ENCODE measurements at places on chromosomes 11 and 22.

DNA sequence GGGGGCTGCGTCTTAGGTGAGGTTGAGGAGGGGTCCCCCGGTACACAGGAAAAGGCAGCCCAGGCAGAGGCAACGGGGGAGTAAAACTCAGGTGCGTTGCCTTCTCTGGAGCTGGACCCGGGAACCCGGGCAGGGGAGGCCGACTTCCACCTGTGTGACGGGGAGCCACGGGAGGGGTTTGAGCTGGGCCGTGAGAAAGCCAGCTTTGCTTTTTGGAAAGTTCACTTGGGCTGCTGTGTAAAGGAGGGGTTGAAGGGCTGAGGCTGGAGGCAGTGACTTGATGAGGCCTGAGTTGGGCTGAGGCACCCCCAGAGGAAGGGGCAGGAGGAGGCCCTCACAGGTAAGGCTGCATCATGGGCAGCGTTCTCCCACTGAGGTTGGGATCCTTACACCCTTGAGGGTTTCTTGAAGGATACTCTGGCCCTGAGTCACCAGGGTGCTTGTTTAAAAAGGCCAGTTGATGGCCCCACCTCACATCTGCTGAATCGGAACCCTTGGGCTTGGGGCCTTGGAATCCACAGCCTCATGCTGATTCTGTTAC, 47.2 kb downstream of the CHRDL2 start:
- no peak for DNase-seq

- no peak for DNase-seq
Observed at GRCh38 chr11:123069908-123070821, 8.2 kb upstream of the HSPA8 start.

DNA sequence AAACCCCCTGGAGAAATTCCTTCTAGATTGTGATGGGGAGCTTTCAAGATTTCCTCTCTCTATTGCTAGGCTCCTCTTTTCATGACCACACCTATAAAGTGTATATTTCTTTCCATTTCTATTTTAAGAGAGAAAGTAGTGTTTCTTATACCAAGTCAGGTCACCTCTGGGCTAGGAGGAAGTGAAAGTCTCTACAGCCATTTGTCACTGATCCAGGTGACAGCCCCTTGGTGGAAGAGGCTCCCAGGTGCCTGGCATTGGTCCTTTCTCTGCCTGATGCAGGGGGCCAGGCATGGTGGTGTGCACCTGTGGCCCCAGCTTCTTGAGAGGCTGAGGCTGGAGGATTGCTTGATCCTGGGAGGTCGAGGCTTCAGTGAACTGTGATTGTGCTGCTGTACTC, 64.7 kb downstream of the DHCR7 start:
- DNase-seq, result no peak

- DNase-seq, result no peak
Observed at GRCh38 chr11:46604796-46605195, 11.0 kb upstream of the AMBRA1 start.

DNA sequence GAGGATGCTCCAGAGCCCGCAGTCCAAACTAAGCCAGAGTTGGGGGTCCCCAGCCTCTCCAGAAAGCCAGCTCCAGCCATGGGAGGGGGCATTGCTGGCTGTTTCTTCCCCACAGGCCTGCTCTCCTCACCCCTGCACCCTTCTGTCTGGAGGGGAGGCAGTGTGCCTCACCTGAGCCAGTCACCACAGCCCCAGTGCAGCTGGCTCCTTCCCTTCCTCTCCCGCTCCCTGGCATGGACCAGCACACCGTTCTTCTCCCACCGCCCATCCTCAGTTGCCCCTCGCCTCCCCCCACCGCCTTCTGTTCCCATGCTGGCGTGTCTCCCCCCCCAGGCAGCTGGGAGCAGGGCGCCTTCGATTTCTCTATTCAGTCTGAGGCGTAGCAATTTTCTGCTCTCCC, 110.5 kb upstream of the THY1 start:
- DNase-seq, result no peak

- DNase-seq, result peak; percentile 8
Observed at GRCh38 chr11:70265341-70265740, 5.1 kb upstream of the PPFIA1 start.

- no peak for DNase-seq
Observed at GRCh38 chr22:24128631-24129262, 52.5 kb upstream of the SUSD2 start.

GRCh38 chr11:113507341-113507740, 32.1 kb upstream of the DRD2 start:
- no peak for DNase-seq

GRCh38 chr11:29962243-29962642, 54.6 kb downstream of the KCNA4 start:
- DNase-seq, result no peak

DNA sequence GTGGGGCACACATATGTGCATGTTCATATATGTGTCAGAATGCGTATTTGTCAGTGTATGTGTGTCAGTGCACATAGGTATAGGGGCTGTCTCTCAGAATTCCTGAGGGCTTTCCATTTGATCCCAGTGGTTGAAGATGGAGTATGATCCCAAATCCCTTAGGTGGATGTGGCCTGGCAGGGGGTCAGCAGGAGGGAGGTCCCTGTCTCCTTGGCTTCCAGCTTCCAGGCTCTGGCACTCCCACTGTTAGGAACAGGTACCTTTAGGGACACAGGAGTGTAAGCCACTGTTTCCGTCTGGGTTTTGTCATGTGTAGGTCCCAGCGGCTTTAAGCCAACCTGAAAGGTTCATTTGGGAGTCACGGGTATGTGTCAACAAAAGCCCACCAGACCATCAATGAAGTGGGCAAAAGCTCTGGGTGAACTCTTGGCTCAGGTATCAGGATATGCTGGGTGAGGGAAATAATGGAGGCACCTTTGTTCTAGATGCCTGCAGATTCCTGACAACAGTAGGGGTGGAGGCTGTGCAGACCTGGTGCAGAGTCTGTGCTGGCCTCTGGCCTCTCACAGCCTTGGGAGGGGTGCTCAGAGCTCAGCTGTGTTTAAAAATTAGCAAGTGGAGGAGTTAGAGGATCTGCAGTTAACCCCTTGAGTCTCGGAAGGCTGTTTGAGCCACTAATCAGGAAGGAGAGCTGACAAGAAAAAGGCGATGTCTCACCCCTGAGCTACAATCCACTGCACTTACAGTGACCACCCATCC, 9.0 kb downstream of the KCNQ1OT1 start:
- DNase-seq, result no peak

DNA sequence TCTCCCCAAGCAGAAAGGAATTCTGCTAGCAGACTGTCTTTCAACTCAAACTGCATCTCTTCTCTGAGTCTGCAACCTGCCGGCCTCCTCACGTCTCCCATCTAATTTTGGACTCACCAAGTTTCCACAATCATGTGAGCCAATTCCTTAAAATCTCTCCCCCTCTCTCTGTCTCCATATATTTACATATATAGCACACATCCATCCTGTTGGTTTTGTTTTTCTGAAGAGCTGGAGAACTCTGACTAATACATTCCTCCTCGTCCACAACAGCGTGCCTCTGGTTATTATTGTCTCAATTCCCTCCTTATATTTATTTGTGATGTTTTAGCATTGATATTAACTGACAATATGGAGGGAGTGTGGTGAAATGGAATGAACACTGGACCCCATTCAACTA, 29.6 kb upstream of the FJX1 start:
- DNase-seq, result no peak

GRCh38 chr11:117794772-117795629, 2.0 kb downstream of the DSCAML1 start:
- DNase-seq, result no peak

- no peak for DNase-seq
Observed at GRCh38 chr11:106128740-106129139, 51.3 kb downstream of the AASDHPPT start.

DNA sequence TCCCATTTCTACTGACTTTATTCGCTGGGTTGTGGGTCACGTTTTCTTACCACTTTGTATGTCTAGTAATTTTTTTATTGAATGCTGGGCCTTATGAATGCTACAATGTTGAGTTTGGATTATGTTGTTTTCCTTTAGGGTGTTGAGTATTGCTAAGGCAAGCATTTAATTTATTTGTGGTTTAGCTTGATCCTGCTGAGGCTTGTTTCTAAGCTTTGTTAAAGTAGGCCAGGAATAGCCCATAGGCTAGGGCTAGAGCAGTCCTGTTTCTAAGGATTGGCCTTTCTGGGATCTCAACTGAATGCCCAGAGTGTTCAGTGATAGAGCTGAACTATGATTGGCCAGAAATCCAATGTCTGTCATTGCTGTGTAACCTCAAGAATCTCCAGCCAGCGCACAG, 56.1 kb upstream of the LDLRAD3 start:
- no peak for DNase-seq

- DNase-seq, result peak; percentile 57
Observed at GRCh38 chr11:130677486-130678153, 229.2 kb downstream of the ADAMTS15 start.

DNA sequence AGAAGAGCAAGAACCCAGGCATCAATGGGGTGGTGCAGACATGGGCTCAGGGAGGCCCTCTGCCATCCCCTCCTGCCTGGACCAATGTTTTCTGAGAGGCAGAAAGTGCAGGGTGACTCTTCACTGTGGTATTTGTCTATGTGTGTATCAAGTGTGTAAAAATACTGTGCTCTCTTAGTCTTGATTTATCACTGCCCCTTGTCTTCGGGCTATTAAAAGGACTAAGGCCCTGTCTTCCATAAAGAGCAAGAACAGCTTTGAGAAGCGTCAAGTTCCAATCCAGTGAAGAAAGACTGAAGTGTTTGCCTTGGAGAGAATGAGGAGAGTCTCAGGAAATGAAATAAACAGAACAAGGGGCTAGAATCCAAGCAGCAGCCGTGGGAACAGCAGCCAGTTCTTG, 14.4 kb downstream of the PRSS23 start:
- no peak for DNase-seq

DNA sequence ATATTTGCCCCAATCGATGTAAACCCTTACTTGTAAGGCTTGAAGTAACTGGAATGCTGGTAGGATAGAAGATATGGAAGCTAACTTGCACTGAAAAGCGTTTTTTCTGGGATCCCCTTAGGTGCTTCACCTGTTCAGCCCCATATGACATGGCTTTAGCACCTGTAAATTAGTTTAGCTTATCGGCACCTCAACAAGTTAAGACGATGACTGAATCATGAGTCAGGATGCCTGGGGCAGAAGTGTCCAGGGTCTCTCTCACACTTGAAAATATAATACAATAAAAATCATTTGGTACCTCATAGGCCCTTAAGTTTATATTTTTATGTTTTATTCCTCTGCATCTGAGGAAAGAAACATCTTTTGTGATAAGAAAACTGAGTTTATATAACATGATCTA, 409.2 kb upstream of the LRRC4C start:
- no peak for DNase-seq

- DNase-seq, result no peak
Observed at GRCh38 chr11:87361891-87362290, 324.2 kb downstream of the TMEM135 start.

- peak; percentile 71 for DNase-seq
Observed at GRCh38 chr11:61752117-61752924, at the start of gene MYRF. MYRF (plus strand) TSS chr11:61752636; CDS start chr11:61752745, 109 bp downstream.

DNA sequence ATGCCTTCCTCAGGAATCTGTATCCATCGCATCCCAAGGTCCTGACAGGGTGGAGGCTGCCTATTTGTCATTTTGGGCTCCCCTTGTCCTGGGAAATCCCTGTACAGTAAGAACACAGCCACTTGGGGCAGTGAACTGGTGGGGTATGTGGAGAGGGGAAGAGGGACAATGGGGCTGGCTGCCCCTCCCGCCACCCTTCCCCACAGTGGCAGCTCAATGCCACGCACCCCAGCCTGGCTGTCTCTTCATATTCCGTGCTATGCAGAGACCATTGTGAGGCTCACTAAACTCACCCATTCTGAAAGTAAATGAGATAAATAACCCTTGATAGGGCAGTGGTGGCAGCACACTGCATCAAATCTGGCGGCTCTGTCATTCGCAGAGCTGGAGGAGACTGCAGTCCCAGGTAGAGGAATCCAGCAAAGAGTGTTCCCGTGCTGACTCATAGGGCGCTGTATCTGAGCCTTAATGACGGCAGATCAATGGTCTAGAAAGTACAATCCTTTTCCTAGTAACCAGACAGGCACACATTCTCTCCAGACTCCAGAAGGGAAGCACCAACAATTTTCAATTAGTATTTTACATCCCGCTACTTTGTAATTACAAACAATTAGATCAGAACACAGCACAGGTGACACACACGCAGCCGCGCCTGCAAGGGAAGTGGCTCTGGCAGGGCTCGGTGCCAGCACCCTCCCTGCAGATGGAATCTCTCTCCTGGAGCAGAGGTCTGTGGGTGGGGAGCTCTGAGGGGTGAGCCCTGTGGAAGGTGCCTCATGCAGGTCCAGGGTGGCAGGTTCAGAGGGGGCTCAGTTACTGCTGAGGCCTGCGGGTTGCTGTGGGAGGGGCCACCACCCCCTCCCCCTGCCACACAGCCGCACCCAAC, 167.9 kb upstream of the B3GAT1 start:
- no peak for DNase-seq

DNA sequence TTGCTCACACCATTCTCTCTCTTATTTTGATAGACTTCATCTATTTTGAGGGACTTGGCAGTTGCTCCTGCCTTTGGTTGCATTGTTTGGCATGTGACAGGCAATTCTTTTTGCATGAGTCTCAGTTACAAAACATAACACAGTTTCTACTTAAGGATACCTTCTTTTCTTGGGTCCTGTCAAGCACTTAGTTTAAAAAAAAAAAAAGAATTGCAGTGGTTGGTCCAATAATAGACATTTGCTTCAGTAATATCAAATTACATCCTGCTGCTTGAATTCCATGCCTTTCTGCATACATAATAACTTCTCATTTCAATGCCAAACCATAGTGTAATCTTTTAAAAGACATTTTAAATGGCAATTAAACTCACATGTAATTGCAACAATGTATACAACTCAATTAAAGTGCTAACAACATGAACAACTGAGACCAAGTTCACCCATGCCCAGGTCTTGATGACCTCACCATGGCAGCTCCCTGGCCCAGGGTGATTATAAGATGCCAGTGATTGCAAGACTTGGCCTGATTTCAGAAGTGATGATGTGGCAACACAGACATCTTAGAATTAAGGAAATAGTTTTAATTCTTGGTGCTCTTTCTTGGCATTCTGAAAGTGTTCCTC, 32.2 kb upstream of the PLET1 start:
- no peak for DNase-seq

DNA sequence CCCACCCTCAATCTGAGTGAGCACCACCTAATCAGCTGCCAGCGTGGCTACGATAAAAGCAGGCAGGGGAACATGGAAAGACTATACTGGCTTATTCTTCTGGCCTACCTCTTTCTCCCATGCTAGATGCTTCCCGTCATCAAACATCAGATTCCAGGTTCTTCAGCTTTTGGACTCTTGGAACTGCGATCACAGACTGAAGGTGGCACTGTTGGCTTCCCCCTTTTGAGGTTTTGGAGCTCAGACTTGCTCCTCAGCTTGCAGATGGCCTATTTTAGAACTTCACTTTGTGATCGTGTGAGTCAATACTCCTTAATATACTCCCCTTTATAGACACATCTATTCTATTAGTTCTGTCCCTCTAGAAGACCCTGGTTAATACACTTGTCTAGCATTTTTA, 543.7 kb upstream of the RAG2 start:
- DNase-seq, result no peak

All from kidney (tissue), 22 donors.